ENCODE measurements at places on chromosomes 11 and 22.

DNA sequence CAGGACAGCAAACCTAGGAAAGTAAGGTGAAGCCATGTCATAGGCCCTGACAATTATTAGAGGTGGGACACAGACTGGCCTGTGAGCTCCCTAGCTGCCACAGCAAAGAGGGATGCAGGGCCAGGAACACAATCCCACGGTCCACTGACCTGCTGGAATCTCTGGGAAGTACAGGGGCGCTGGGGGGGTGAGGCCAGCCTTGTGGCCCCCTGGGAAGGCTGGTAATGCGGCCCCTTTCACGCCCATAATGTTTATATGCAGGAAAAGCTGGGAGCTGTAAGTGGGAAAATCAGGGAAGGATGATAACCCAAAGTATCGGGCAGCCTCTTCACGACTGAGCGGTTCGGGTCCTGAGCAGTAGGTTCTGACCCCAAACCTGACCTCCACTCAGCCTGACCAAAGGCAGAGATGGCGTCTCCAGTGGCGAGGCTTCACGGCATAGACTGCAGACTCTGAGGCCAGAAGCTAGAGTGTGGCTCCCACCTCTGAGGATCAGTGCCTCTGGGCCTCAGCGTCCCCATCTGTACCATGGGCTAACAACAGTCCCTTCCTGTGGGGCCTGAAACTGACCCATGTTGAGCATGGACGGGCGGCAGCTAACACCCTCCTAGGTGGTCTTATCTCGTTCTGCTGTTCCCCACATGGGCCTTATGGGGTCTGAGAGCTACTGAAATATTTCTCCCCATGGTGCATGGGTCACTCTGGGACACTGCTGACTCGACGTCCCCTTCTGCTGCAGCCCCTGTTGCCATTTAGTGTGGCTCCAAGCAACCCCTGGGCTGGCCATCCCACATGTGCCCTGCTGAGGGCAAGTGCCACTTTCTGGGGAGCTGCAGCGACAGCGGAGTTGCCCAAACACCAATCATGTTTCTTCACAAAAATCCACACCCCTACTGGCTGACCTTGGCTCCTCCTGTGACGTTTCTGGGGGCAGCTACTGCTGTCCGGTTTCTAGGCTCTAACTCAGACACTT, 101.8 kb downstream of the PHF21B start:
- DNase-seq: no peak

- no peak for DNase-seq
Measured at GRCh38 chr11:43576803-43577521, 103.6 kb upstream of the HSD17B12 start.

DNA sequence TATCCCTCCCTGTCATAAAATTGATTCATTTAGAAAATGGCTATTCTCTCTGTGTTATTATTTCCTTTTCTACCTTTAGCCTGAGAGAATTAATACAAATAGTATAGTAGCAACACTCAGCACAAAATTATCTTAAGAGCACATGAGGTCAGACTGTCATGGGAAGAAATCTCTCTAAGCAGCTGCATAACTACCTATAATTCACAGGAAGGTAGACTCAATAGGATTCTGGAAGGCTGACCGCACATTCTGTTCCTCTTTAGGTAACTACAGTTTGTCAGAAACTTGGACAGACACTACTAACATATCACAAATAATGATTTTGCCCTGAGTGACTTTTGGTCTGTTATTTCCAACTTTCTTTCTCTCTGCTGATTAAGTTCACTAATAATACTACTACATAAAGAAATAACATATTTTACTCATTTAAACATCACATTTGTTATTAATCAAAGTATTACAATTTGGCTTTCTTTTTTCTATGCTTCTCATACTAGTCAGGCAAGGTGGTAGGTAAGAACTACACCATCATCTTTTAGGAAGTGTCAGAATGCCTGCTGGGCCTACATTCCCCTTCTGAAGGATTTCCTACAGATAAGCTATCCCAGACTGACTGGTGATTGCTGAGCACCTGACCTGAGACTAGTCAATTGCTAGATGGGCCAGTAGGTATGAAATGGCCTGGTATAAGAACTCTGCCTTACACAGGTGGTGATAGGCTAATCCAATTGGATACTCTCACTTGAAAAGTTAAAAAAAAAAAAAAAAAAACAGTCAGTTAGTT, 325.1 kb downstream of the DLG2 start:
- no peak for DNase-seq

GRCh38 chr11:78647266-78647915, 72.7 kb upstream of the NARS2 start:
- no peak for DNase-seq

DNA sequence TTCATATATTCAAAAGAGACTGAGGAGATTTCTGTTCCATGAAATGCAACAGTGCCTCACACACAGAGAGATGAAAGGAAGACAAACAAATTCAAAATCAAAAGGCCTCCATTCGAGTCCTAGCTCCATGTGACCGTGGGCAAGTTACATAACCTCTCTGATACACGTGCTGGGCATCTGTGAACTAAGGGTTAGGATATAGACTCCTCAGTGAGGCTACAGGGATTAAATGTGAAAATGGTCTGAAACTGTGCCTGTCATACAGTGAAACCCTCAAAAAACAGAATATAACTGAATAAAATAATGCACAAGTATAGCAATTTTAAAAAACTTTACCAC, 111.8 kb upstream of the MTMR2 start:
- no peak for DNase-seq

- DNase-seq: no peak
Measured at GRCh38 chr11:77747381-77747969, 73.0 kb downstream of the RSF1 start.

- DNase-seq: no peak
Measured at GRCh38 chr11:69718147-69718546, 14.3 kb upstream of the FGF19 start.

GRCh38 chr11:7089328-7090251, 792 bp downstream of the RBMXL2 start:
- no peak for DNase-seq

DNA sequence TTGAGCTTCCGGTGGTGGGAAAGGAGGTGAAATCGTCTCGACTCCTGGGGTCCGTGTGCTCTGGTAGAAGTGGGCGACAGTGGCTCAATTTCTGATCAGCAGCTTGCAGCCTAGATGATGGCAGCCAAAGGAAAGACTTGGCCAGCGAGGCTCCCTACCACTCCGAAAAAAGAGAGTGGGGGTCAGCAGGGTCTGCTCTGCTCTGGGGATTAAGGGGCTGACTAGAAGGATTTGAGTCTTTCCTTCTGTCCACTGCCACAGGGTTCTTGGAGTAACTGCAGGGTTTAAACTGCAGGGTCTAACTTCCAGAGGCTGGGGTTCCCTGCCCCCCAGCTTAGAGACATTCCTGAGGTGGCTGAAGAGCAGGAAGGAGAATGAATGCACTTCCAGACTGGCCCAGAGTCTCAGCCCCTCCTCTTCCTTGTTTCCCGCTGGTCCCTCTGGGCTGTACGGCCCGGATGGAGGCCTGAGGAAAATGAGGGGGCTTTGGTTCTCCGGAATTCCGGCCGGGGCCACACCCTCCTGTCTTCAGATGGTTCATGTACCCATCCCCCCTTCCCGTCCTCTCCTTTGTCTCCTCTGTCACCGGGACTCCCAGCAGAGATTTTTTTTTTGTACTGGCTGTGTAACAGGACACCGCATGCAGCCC, 907 bp downstream of the SERPINH1 start:
- no peak for DNase-seq

DNA sequence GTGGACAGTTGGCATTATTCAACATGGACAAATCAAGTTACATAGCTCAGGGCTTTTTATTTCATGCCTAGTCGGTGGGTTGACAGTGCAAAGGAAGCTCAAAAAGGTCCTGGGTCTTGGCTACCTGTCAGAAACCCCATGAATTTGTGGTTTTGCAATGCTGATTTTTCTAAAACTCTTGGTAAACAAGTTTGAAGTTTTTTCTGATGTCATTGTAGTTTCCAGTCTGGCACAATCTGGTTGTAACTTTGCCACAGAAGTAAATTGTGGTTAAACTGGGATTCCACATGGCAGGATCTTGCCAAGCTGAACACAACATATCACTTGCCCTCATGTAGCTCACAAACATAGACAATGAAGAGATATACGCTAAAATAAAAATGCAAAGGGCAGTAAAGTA, 100.8 kb downstream of the EHF start:
- DNase-seq: no peak

GRCh38 chr11:335779-336658, 15.4 kb upstream of the IFITM3 start:
- DNase-seq: no peak

- DNase-seq: no peak
Measured at GRCh38 chr11:36340897-36341296, 44.8 kb downstream of the PRR5L start.

GRCh38 chr11:1557904-1558774, 13.9 kb downstream of the DUSP8 start:
- DNase-seq: no peak

DNA sequence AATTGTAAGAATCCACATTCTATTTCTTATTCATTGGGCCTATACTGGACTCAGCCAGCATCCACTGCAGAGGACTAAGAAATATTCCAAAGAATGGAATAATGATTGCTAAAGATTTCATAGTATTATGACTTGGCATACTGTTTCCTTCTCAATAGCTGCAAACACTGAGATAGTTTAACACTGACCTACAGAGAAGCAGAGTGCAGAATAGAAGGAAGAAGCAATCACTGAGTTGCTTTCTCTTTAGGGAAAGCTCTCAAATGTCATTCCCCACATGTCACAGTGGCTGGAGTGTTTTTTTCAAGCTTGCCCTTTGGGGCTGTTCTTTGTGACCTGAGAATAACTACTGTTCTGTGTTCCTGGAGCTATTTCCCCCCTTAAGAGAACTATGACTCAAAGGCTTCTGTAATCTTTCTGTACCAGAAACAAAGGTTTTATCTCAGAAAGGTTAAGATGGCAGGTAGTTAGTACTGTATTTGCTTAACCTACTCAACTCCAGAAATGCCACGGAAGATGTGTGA, 243.6 kb upstream of the LUZP2 start:
- DNase-seq: no peak

DNA sequence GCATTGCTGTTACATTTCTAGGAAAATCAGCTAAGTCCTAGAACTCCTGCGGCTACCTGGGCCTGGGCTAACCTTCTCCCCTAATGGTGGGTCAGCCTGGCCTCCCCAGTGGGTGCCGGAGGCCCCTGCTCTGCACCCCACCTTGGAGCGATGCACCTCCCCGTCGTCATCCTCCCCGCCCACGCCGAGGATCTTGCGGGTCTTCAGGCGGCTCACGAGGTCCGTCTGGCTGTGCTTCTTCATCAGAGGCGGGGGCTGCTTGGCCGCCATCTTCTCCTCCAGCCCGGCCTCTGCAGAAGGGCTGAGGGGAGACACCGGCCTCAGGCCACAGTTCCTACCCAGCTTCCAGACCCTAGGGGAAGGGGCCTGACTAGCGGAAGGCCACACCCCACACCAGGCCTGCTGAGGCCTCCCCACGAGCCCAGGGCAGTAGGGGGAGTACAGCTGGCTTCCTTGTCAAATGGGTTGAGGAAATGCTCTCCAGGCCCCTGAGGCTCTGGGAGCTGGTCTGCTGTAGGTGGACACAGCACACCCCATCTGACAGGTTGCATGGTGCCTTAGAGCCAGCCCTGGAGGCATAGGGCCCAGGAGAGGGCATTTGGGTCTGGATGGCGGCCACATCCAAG, 12.5 kb downstream of the TP53I11 start:
- DNase-seq: no peak

- DNase-seq: no peak
Measured at GRCh38 chr11:26087120-26087935, 244.6 kb upstream of the ANO3 start.

- DNase-seq: no peak
Measured at GRCh38 chr11:91263496-91264365, 960.9 kb upstream of the FAT3 start.

GRCh38 chr11:77278595-77279506, 22.6 kb downstream of the GDPD4 start:
- no peak for DNase-seq

DNA sequence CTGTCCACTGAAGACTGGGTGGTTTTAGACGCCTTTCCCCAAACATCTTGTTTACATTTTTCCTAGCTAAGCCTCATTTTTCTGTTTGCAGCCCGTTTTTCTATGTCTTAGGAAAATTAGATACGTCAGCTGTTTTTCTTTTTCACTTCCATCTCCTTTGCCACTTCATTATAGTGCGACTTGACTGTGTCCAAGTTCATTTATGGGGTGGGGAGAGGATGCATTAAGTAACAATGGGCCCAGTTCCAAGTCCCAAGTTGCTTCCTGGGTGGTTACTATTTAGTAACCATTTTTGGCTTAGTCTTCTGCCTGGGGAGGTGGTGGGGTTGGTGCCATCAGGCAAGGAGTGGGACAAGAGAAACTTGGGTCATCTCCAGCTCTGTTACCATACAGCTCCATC, 83.0 kb downstream of the TRAF6 start:
- DNase-seq: no peak

GRCh38 chr22:27617214-27617881, 184.2 kb downstream of the MN1 start:
- no peak for DNase-seq

DNA sequence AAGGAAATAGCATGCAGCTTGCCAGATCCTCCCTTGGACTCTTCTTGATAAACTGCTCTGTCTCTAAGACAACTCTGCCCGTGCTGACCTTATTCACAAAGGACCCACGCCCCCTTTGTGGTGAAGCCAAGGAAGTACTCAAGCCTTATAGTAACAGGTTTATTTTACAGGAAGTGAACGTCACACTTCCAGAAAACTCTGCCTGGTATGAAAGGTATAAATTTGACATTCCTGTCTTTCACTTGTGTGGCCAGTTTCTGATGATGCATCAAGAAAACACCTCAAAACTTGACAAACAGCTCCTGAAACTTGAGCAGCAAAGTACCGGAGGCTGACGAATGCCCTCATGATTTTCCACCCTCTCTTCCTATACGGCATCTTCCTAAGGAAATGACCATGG, 12.5 kb upstream of the PELI3 start:
- DNase-seq: no peak

- no peak for DNase-seq
Measured at GRCh38 chr11:34425867-34426266, 12.9 kb upstream of the CAT start.

DNA sequence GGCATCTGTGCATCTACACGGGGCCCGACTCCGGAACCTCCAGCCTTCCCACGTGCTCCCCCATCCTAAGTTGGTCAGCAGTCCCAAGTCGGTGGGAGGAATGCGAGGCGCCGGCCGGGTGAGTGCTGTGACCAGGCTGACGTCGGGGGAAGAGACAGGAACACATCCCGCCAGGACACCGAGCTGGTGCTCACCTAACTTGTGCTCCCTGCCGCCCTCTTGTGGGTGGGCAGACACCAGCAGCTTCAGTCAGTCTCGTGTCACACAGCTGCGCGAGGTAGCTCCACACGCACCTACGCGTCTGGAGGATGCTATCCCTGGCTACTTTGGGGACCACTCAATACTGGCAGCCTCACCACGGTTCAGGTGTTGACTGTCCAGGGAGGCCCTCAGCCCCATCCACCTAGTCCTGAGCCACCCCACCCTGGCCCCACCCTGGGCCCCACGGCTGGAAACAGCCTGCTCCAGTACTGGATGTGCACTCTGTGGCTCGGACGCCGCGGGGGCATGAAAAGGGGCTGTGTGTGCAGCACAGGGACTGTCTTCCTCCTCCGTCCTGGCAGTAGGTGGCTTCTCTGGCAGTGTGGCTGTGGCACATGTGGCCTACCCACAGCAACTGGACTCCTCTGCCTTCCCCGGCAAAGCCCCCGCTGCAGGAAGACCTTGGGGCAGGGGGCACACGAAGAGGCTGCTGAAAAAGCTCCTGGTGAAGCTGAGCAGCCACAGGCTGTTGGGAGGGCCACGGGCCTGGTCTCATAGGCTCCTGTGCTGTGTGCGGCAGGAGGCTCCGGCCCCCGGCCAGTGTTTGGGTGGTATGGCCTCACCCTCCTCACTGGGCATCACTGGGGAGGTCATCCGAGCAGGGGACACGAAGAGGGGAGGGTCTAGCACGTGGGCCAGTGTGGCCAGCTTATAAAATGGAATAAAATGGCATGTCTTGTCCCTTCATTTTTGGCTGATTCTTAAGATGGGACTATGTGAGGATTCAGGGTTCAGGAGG, 11.2 kb upstream of the BID start:
- DNase-seq: peak; percentile 77
